ENCODE measurements at places on chromosomes 13 and 19.

- no peak for DNase-seq
Observed at GRCh38 chr13:97141564-97142005, 80.5 kb upstream of the MBNL2 start.

DNA sequence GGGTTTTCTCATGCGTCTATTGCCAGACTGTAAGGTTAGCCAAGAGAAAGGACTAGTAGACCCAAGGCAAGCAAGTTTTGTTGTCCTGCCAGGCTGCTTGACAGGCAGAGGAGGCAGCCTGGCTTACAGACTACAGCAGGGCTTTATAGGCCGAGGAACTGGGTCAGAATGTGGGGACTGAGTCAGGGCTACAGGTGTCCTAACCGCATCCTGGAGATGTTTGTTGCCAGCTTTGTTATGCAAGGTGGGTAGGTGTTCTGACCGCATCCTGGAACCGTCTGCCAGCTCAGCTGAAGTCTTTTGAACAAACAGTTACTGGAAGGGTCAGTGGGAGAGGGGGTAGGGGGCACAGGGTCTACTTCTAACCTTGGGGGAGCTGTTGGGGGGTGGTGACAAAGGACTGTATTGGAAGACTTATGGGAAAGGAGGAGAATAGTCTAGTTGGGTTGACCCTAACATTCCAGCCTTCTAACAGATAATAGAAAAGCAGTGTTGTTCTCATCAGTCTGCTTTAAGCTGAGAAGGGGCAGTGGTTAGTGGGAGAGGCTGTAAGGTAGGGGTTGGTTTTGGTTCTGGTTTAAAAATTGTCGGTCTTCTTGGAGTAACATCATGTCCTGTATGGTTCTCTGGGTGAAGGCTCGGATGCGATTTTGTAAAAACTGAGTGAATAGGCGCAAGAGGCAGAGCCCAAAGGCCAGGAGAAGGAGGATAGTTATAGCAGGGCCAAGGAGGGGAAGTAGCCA, 913.8 kb upstream of the SLITRK5 start:
- no peak for DNase-seq

DNA sequence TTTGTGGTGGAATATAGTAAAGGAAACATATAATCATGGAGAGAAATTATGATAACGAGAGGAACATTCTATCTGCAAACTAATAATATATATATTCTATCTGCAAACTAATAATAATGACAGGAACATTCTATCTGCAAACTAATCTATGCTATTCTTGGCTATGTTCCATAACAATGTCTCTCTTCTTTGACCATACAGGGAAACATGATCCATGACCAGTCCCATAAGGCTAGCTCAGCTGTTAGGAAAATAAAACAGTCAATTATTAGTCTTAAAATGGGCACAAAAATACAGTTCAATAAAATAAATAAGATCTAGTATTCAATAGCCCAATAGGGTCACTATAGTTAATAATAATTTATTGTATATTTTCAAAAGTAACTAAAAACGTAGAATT, 707.8 kb upstream of the PCDH20 start:
- no peak for DNase-seq

DNA sequence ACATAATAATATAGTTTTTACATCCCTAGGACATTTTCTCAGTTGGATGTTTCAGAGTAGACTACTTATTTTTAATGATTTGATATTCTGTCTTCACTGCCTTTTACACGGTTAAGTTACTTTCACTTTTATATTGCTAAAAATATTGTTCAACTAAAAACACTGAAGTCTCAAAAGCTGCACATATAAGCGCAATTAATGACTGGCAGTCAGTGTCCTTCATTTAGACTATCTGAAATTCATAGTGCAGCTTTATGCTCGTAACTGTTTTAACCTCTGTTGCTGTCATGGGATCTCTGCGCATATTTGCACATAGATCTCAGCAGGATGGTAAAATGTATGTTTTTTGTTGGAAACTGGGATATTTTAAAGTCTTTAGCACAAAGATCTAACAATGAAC, 864.3 kb downstream of the SLITRK6 start:
- no peak for DNase-seq

- no peak for DNase-seq
Observed at GRCh38 chr19:40717325-40717879, 490 bp downstream of the ITPKC start.

GRCh38 chr13:80528733-80529132, 187.8 kb upstream of the SPRY2 start:
- no peak for DNase-seq

DNA sequence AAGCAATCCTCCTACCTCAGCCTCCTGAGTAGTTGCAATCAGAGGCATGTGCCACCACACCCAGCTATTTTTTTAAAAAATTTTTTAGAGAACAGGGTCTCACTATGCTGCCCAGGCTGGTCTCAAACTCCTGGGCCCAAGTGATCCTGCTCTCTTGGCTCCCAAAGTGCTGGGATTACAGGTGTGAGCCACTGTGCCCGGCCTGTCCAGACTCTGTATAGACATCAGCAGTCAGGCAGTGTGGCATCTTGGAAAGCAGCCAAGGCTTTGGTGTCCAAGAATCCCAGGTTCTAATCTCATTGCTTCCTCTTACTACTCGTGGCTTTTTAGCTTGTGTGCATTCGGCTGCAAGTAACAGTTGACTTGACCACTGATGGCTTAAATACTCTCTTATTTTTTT, 43.4 kb downstream of the BICRA start:
- DNase-seq = no peak

GRCh38 chr19:40768869-40769268, 6.5 kb upstream of the MIA start:
- DNase-seq = no peak

DNA sequence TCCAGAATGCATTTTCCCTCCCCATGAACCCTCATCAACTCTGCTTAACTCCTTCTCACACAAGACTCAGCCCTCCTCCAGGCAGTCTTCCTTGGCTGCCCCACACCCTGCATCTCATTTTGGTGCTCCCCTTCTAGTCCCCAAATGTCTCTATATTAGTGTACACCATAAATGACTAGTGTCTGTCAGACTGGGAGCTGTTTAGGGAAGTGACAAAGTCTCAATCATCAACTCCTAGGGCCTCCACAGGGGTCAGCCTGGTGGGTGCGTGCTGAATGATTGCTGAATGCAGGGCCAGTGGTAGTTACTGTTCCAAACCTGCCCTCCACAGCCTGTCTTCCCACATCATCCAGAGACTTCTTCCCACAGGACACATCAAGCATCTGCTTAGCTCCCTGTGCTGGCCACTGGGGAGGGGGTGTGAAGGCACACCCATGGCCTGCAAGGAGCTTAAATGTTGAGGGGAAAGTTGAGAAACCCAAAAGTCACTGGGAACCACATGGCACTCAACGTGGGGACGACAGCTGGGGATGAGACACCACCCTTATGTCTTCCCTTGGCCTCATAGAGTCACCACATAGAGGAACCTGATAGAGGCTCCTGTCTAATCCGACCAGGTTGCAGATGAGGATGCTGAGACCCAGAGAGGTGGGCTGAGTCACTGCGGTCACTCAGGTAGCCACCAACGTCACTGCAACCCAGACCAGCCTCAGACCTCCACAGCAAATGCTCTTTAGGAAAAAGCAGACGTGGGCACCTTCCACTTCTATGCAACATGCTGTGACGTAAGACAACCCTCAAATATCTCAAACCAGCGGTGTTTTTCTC, 79.3 kb upstream of the TM9SF2 start:
- peak; percentile 52 for DNase-seq

- no peak for DNase-seq
Observed at GRCh38 chr13:106795847-106796246, 227.9 kb upstream of the ARGLU1 start.

GRCh38 chr13:99154064-99154463, 46.6 kb upstream of the UBAC2 start:
- DNase-seq = no peak

Data from B cell (primary cell).